B cell (primary cell): ENCODE measurements at places on chromosomes 1 and 21. TPM values are rescaled to one million over a fixed set of nuclear protein-coding genes. Genes with fewer than 3 reads are reported as not detected.

LHX8 gene
- total RNA-seq = not detected in 2 replicates

EVI5 gene
- 35.4 and 36.3 TPM in 2 replicates for total RNA-seq

A3GALT2 gene
- total RNA-seq = not detected in 2 replicates

C1orf21 gene
- 0.07 and 0.32 TPM in 2 replicates for total RNA-seq

DNA sequence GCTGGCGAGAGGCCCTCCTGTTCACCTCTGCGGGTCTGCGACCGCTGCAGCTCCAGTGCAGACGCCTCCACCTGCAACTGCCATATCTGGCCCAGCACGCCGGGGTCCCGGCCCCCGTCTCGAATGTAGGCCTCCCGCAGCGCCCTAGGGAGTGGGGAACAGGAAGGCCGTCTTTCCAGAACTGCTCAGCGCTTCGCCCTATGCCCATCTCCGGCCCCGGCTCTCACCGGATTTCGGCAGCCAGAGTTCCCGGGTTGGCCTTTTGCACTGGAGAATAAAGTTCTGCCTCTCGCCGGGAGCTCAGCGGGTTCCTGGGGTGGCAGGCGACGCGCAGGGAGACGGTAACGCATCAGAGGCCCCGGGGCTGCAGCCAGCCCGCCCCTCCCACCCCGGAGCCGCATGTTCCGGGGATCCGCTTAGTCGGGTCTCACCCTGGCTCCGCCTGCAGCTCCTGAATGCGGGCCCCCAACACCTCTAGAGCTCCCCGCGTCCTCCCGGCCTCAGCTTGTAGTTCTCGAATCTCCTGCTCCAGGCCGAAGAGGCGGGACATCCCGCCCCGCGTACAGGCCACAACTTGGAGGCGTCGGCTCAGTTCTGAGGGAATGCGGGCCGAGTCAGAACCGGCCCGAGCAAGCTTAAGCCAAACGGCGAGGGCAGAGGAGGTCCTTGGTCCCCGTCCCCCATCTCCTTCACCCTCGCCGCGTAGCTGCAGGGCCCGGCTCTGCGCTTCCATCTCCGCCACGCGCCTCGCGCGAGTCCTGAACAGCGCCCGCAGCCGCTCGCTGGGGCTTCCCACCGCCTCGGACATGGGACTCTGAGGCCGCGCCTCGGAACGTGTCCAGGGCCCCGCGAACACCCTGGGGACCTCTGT lies 1.1 kb downstream of the CCDC17 start:
- no peak overlapping the region for H3K27ac ChIP-seq
- H3K4me1 ChIP-seq = no peaks in the 10 kb centered on the region
- no peak overlapping the region for H3K4me3 ChIP-seq

DNA sequence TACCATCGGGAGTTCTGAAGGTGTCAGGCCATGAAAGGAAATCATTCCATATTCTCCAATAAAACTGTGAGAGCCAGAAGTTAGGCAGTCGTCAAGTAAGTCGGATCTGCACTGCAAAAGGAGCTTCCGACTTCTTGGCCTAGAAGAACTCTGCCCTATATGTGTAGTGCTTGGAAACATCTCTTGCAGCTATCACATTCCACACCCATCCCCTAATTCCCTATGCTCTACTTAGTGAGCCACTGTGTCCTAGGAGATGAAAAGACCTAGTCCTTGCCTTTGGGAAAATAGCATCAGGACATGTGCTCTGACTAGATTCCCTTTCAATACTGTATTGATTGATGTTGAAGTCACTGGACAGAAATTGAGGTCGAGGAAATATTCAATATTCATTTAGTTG lies 8.2 kb upstream of the GJA9 start:
- H3K27ac ChIP-seq = no peak overlapping the region
- DNase-seq = no peak
- no peaks in the 10 kb centered on the region for H3K36me3 ChIP-seq
- H3K4me1 ChIP-seq = no peaks in the 10 kb centered on the region
- H3K4me3 ChIP-seq = no peak overlapping the region

DNA sequence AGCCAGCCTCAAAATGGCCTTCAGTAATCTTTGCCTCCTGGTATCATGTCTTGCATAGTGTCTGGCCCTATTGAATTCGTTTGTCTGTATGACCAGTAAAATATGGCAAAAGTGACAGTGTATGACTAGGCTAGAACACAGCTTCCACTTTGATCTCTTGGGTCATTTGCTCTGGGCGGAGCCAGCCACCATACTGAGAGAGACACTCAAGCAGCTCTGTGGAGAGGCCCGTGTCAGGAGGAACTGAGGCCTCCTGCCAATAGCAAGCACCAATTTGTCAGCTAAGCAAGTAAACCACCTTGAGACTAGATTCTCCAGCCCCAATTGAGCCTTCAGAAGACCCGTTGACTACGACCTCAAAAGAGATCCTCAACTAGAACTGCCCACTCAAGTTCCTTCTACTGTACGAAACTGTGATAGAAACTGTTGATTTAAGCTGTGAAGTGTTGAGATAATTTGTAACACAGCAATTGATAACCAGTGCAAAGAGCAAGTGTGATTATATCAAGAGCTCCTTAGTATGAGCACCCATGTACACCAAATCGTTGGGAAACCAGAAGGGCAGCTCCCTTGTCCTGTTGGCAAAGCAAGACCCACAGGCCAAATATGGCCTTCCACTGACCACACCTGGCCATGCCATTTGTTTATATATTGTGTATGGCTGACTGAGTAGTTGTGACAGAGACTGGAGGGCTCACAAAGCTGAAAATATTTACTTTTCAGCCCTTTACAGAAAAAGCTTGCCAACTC lies 52.7 kb upstream of the SERBP1 start:
- H3K36me3 ChIP-seq = no peaks in the 10 kb centered on the region
- H3K27ac ChIP-seq = no peak overlapping the region
- H3K4me1 ChIP-seq = no peaks in the 10 kb centered on the region

GRCh38 chr1:234670967-234671626 lies 61.1 kb upstream of the IRF2BP2 start:
- no peaks in the 10 kb centered on the region for H3K27me3 ChIP-seq
- no peak overlapping the region for H3K4me3 ChIP-seq
- no peak for DNase-seq
- H3K36me3 ChIP-seq = no peaks in the 10 kb centered on the region
- H3K27ac ChIP-seq = no peak overlapping the region
- peaks cover 4% of the 10 kb centered on the region for H3K4me1 ChIP-seq
